Activated CD4-positive, alpha-beta T cell treated with anti-CD3 and anti-CD28 coated beads for 36 hours (primary cell): ENCODE measurements at places on chromosomes 2 and 18. TPM values are rescaled to one million over a fixed set of nuclear protein-coding genes. Genes with fewer than 3 reads are reported as not detected.

GRCh38 chr2:69997015-69997830 lies 35.8 kb upstream of the ASPRV1 start:
- DNase-seq = peak; percentile 54

GRCh38 chr2:210399440-210400041 lies 77.0 kb downstream of the LANCL1 start:
- no peak for DNase-seq

GRCh38 chr2:71715951-71716696 lies 262.8 kb downstream of the DYSF start:
- no peak for DNase-seq

GRCh38 chr18:5585653-5586052 lies 41.9 kb upstream of the EPB41L3 start:
- DNase-seq = no peak

- DNase-seq = no peak
Measured at GRCh38 chr18:40075616-40076015, 1879.4 kb upstream of the PIK3C3 start.

Gene TEX44
- total RNA-seq = not detected
